ENCODE measurements at places on chromosomes 16 and 17. TPM values are rescaled to one million over a fixed set of nuclear protein-coding genes. Genes with fewer than 3 reads are reported as not detected.
A peak's percentile ranks its signal among the peaks of the same experiment; 100 is the strongest.

- H3K4me3 ChIP-seq = no peak overlapping the region
- H3K4me1 ChIP-seq = peaks cover 5% of the 10 kb centered on the region
- no peak overlapping the region for H3K27ac ChIP-seq
- H3K27me3 ChIP-seq = peaks cover 3% of the 10 kb centered on the region
These were observed 1.4 kb downstream of the PMP22 start for GRCh38 chr17:15263680-15264079.

The ACE gene
- total RNA-seq = 2.3 TPM

DNA sequence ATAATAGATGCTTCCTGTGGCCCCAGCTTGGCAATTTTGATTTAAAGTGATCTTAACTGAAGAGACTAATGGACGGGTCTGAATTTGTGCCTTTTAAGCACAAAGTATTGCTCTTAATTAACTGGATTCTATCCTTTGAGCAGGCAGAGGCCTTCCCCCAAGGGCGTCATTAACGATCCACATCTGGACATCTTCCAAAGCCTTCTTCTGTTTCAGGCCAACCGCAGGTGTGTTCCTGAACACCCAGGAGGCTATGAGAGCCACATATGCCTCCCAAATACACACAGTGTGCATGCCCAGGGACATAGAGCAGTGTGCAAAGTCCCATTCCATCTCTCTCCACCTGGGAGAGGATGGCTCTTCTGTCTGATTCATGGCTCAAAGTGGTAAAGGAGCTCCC lies 42.3 kb downstream of the MAPT start:
- H3K36me3 ChIP-seq = no peaks in the 10 kb centered on the region
- H3K4me3 ChIP-seq = no peak overlapping the region
- no peaks in the 10 kb centered on the region for H3K27me3 ChIP-seq
- no peak overlapping the region for H3K27ac ChIP-seq

DNA sequence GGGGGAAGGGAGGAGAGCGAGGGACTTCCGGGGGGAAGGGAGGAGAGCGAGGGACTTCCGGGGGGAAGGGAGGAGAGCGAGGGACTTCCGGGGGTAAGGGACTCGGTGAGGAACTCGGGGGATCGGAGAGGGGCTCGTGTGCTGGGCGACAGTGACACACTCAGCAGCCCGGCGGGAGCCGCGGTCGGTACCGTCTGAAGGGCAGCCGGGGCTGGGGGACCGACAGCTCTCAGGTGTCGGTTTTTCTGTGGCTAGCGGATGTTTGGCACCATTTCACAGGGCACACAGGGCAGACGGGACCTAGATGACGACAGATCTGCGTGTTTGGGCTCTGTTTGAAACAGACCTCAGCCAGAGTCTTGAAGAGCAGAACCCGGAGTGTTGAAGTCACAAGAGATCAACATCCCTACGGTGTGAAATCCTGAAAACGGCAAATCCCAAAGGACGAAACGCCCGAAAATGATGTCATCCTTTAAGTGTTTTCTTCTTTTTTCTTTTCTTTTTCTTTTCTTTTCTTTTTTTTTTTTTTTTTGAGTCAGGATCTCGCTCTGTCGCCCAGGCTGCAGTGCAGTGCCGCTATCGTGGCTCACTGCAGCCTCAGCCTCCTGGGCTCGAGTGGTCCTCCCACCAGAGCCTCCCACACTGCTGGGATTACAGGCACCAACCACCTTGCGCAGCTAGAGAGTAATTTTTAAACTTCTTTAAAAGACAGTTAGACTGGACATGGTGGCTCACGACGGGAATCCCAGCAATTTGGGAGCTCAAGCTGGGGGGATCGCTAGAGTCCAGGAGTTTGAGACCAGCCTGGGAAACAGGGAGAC lies 23.9 kb downstream of the ZNF778 start:
- H3K4me1 ChIP-seq = peaks cover 5% of the 10 kb centered on the region
- no peaks in the 10 kb centered on the region for H3K27me3 ChIP-seq
- H3K27ac ChIP-seq = peak overlapping the region; percentile 91
- peak overlapping the region; percentile 68 for H3K4me3 ChIP-seq
- DNase-seq = peak; percentile 75

The PARD6A gene
- total RNA-seq = 4.7 TPM

DNA sequence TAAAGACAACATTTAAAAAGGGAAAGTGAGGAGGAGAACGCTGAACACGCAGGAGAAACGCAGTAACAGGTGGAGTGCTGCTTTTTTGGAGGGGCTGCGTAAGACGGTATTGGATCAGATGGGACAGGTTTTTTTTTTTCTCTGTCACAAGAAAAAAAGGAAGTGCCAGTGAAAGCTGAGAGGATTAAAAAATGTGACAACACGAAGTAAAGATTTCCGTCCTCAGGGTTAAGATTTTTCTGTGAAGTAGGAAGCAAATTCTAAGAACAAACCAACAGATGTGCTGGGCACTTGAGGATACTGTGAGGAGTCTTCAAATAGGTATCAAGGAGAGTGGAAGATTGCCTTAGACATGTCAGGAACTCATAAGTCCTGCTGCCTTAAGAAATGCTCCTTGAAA lies 5.8 kb upstream of the ABCA9 start:
- no peak for DNase-seq
- H3K27ac ChIP-seq = no peak overlapping the region
- H3K4me3 ChIP-seq = no peak overlapping the region
- no peaks in the 10 kb centered on the region for H3K36me3 ChIP-seq
- no peaks in the 10 kb centered on the region for H3K4me1 ChIP-seq

- no peak for DNase-seq
- no peaks in the 10 kb centered on the region for H3K27me3 ChIP-seq
- no peaks in the 10 kb centered on the region for H3K36me3 ChIP-seq
- H3K27ac ChIP-seq = peak overlapping the region; percentile 24
- H3K4me1 ChIP-seq = peaks cover 46% of the 10 kb centered on the region
These were observed 286.7 kb downstream of the SEC14L1 start for GRCh38 chr17:77427391-77427991.
